ENCODE measurements at places on chromosomes 2 and 18.

DNA sequence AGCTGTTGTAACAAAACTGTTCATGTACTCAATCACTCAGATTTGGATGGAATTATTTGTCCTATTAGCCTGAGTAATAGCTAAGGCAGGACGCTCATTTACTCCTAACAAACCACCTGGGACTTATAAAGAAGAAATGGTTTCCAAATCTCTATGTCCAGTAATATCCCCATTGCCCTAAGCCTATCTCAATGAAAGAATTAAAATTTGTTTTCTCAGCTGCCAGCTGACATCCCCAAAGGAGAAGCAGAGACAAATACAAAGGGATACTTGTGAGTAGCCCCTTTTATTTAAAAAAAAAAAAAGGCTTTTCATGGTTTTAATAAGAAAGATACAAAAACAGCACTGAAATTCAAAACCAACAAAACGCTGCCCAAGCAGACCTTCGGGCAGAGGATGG, 211.4 kb upstream of the PARD3B start:
- DNase-seq, result no peak

DNA sequence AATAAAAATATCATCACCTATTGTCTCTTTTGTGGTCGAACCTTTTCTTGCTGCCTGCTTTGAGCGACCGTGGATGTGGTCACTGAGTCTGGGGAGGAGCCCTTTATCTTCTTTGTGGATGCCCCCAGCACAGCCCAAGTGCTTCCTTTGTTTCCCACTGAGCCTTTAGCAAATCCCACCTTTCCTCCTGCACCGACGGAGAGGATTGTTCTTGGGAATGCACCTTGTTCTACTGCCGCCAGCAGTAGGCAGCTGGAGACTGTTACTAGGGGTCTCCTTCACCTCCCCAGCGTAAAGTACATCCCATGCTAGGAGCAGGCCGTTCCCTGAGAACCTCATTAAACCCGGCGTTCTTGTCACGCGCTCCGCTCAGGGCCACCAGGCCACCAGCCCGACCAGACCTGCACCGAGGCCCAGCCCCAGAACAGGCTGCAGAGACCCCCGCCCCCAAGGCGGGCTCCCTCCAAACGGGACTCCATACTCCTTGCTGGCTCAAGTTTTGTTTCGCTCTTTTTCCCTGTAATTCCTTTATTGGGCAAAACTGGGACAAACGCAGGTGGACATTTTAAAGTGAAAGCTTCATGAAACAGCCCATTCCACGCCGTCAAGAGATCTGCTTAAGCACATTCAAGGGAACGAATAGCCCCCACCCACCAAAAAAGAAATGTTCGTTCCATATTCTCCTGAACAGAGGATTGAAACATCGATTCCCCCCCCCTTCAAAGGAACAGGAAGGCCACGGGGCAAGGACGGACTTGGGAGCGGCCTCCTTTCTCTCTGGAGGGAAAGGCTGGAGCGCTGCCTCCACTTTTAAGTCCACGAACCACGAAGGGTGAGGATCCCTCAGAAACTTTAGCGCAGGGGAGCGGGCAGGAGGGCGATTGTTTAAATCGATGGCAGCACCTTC, 1.1 kb upstream of the MAT2A start:
- peak; percentile 62 for DNase-seq

DNA sequence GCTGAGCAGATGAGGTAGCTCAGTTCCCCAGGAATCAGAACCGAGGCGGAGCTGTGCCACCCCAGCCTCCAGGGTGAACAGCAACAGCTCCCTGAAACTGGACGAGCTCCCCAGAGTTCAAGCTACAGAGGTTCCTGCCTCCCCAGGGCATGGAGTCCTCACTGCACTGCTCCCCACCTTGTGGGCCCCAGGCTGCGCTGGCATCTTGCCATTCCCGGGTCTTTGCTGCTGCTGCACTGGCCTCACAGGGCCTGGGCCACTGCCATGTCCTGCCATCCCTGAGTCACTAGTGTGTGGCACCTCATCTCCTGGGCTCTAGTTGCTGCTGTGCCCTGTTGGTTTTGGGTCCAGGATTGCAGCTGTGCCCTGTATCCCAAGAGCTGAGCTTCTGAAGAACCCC, 166.9 kb downstream of the SNTG2 start:
- DNase-seq, result no peak

DNA sequence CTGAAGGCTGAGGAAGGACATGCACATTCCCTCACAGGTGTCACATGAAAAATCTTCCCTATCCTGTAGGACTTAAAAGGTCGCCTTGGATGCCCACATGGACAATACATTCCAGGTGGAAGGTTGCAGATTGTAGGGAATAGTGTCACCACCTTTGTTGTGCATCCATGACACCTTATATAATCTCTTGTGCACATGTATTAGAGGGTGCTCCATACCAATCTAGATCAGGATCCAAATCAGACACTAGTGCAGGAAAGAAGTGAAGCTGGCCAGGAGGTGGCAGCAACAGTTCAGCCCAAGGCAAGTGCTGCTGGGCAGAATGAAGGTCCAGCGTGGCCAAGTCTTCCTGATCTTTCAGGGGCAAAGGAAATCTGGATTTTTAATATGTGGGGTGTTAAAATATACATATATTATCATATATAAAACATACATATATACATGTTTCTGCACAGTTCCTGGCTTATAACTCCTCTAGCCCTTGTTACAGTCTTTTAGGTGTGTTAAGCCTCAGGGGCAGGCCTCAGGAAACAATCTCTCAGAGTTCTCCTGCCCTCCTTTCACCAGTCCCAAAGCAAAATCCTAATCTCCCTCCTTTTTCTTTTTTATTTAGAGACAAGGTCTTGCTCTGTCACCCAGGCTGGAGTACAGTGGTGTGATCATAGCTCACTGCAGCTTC, 16.6 kb downstream of the NIF3L1 start:
- DNase-seq, result peak; percentile 55

GRCh38 chr2:100818606-100819369, 1.2 kb upstream of the NPAS2 start:
- no peak for DNase-seq

DNA sequence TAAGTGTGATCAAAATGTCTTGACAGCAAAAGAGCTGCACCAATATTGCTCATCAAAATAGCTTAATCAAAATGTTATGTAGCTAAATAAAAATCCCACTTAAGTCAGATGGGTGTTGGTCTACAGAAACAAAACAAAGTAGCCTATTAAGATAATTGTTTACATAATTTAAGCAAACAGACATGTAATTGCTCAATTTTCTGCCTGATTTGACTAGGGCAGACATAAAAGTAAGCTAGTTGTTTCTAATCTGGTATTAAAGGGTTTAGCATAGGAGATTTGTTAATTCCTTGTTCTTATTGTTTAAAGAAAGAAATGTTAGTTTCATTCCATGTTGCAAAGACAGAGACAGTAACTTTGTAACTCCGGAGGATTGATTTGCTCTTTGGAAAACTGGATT, 11.5 kb upstream of the FEZ2 start:
- DNase-seq, result no peak

- no peak for DNase-seq
These were observed 100.0 kb upstream of the HDAC4 start for GRCh38 chr2:239500574-239501550.

DNA sequence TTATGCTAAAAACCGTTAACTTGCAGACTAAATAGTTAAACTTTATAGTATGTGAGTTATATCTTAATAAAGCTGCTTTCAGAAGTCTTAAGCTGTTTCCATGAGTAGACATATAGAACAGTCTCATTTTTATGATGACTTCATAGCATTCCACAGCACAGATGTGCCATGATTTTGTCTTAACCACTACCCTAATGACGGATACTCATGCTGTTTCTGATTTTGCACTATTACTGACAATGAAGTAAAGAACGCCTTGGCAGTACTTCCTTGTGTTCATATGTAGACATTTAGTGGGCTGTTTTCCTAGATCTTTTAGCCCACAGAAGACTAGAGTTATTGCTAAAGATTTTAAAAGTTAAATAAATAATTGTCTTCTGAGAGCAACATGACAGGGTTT, 175.6 kb upstream of the RAB6C start:
- no peak for DNase-seq

GRCh38 chr18:78857314-78858150, 122.1 kb upstream of the SALL3 start:
- DNase-seq, result no peak

DNA sequence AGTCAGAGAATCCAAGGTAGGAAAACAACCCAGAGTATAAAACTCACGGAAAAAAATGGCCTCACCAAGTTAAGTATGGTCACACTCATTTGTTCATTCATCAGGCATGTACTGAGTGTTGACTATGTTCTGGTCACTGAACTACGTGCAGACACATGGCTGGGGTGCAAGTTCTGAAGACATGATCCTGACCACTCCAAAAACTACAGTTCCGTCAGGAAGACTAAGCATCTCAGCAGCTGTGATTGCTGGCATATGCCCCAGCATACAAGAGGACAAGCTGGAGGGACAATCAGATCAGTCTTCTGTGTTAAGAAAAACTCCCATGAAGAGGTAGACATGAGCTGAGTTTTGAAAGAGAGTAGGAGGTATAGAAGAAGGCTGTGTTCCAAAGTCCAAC, 72.8 kb downstream of the TCF4 start:
- no peak for DNase-seq

- no peak for DNase-seq
These were observed 372.4 kb upstream of the RND3 start for GRCh38 chr2:150859877-150860276.

- no peak for DNase-seq
These were observed 79.6 kb upstream of the B3GNT7 start for GRCh38 chr2:231315896-231316295.

DNA sequence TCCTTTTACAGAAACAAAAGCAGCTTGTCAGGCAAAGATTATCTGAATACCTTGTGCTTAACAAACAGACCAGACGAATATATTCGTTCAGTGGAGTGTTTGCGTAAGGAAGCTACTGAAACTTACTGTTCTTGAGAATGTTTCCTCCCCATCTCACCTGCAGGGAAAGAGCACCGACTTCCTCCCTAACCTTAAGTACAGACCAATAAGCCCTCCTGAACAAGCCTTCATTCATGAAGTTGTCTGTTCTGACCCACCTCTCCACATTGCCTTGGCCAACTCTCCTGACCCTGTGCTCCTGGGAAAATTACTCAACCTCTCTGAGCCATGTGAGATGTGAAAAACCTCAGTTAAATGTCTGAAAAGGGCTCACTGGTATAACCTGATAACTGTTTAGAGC, 35.2 kb downstream of the STK39 start:
- no peak for DNase-seq

- no peak for DNase-seq
These were observed 5.8 kb upstream of the ABCB11 start for GRCh38 chr2:169036736-169037440.

GRCh38 chr2:239833269-239834109, 191.7 kb downstream of the NDUFA10 start:
- DNase-seq, result no peak

- DNase-seq, result no peak
These were observed 309.8 kb downstream of the ERBB4 start for GRCh38 chr2:212228743-212229171.

DNA sequence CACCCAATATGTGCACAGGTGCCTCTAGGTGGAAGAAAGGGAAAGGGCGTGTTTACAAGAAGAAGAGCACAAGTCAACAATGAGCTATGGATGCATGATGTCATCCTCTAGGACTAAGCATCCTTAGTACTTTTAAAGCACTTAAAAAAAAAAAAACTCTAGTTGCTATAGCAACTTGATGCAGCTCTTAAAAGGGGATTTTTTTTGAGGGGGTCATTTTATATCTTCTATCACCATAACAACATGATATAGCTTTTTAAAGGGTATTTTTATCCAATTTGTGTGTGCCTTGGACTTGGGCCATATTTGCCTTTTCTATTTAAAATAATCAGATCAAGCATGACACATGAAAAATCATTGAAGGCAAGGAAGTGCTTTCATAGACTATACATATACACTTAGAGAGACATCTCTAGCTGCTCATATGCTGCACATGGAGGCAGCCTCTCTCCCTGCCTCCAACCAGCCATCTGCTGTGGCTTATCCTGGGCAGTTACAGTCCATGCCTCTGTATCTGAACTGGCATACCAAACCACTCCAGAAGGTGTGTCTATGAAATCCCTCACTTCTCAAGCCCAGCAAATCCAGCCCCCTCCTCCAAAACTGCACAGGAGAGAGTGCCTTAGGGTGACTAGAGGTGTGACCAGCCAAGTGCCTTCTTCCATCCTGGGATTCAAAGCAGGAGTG, 165.4 kb downstream of the MSH2 start:
- no peak for DNase-seq

GRCh38 chr2:62698653-62699052, 6.9 kb upstream of the EHBP1 start:
- DNase-seq, result no peak

DNA sequence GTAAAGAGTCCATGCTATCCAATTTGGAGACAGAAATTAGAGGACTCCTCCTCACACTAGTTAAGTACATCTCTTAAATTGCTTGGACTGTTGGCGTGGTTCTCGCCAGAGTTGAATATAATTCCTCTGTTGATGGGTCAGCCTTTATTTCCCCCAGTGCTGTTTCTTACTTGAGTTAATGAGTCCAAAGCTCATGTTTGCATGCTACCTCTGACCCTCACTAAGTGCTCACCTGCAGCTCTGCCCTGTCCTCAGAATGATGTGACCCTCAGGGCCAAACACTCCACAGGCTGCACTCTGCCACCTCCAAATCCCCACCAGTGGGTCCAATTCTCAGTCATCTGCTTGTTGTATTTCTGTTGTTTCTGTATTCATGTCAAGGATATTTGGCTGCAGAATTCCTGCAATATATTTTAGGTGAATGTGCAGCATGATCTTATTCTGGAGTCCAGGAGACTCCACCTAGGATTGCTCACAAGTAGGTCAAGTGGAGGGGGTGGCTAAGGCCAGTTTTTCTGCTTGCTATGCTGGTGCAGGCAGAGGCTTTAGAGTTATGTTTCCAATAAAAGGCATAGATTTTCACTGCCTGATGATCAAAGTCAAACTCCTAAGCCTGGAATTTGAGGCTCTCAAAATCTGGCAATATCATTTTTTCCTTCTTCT, 37.8 kb downstream of the RDH14 start:
- DNase-seq, result no peak

- DNase-seq, result no peak
These were observed 3.8 kb upstream of the SALL3 start for GRCh38 chr18:78975699-78976335.

Measured in NCI-H2081 (cell line).